ENCODE measurements at places on chromosomes 3 and 15.

- DNase-seq, result no peak
Measured at GRCh38 chr15:76168237-76168984, 108.6 kb downstream of the TMEM266 start.

DNA sequence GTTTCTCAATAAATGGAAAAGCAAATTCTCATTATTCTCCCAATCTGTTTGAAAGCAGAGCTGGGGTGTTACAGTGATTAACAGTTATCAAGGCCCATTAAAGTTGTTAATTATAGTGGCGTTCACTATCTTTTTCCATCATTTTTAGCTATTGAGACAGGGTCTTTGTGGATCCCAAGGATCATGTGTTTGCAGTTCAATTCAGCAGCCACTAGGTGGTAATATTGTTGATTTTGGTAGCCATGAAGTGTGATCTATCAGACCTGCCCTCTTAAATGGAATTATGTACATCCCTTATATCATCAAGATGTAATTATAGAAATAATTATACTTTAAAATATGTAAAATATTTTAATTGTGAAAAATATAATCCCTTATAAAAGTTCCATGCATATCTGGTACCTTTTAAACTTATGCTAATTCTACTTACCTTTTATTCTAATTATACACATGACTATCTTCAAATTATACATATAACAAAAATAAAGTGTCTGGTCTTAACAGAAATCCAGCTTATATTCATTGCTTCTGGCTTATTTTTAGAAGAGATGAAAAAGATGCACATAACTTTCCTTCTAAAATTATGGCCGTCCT is 126.4 kb downstream of the GREM1 start:
- DNase-seq, result no peak

DNA sequence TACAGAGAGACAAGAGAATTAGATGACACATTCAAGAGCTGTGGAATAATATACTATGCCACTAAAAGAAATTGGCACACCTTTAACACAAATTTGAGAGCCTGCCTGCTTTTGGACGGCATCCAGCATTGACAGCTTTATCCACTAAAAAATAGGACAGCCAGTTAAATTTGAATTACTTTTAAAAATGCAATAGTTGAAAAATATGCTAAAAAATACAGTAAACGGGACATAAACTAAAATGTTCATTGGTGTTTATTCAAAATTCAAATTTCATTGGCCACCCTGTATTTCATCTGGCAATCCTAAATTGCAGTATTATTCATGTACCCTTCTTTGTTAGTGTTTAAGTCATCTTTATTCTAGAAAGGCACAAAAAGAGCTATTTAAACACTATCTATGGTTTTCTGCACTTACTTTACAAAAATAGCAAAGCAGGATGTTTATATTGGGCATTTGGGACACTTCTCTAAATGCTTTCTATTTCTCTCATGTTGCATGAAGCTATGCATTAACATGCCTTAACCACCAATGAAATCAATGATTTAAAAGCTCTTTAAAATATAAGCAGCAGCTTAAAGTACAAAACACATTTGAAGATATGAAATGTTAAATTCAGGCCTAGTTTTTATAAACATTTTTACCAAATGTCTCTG is 160.1 kb downstream of the NEK10 start:
- no peak for DNase-seq

GRCh38 chr3:54223063-54223462 is 100.7 kb downstream of the CACNA2D3 start:
- no peak for DNase-seq

GRCh38 chr15:93072411-93073394 is 16.3 kb downstream of the RGMA start:
- no peak for DNase-seq

- no peak for DNase-seq
Measured at GRCh38 chr3:51591231-51591630, 52.7 kb downstream of the RAD54L2 start.

GRCh38 chr15:63111481-63111880 is 10.2 kb upstream of the LACTB start:
- DNase-seq, result no peak

DNA sequence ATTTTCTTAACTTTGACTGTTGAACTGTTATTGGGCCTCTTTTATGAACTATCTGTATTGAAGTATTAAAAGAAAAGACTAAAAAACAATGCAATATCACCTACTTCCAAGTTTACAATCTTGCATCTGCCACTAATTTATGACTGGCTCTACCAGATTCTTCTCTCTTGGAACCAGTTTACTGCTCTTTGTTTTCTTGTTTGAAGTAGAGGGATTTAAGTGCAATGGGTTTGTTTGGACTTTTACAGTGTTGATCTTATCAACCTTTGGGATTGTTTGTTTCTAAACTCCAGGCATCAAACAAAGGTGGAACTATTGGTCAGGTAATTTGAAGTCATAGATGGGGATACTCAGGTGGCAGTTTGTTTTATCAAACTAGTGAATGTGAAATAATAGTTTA is 43.0 kb upstream of the MEIS2 start:
- DNase-seq, result no peak

GRCh38 chr3:156579427-156579851 is 24.5 kb upstream of the SSR3 start:
- no peak for DNase-seq

- no peak for DNase-seq
Measured at GRCh38 chr3:168427835-168428475, 332.2 kb upstream of the GOLIM4 start.

DNA sequence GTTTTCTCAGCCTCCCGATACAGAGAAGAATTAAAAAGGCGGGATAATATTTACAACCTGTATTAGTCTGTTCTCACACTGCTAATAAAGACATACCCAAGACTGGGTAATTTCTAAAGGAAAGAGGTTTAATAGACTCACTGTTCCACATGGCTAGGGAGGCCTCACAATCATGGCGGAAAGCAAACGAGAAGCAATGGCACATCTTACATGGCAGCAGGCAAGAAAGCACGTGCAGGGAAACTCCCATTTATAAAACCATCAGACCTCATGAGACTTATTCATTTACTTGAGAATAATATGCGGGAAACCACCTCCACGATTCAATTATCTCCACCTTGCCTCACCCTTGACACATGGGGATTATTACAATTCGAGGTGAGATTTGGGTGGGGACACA is 27.5 kb upstream of the RPL39L start:
- no peak for DNase-seq

- no peak for DNase-seq
Measured at GRCh38 chr3:145807990-145808389, 353.0 kb downstream of the PLOD2 start.

DNA sequence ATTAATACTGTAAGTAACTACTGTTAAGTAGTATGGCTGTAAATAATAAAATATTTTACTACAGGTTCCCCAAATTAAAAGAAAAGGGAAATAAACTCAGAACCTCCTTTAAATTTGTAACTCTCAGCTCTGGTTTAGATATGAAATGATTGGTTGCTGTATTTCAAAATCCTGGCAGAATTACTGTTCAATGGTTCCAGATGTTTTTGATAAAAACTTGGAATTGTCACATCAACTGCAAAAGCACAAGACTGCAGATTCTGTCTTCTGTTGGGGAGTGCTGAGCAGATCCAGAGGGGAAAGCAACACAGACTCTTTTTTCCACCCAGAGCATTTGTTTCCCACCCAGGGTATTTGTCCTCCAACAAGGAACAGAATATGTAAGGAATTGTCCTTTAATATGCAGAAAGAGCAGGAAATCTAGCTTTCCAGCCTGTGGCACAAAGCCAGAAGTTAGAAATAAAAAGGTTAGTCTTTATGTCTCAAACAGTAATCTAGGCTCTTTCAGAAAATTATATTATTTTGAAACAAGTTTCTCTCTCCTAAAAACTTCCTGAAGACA is 178.1 kb downstream of the KLHL25 start:
- DNase-seq, result no peak

DNA sequence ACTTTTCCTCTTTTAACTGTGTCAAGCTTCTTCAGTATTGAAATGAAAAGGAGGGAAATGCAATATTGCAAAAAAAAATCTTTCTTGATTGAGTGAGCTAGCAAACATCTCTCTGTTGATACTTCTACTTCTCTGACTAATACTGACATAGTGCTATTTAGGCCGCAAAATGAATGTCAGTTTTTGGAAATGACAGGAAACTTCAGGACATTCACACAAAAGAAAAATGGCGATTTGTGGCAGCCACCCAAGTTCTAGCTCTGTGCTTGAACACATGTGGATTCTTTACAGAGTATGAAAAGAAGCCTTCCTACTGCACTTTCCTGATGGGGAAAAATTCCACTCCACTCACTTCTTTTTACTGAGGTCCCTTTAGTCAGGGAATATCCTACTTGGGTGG is 486.8 kb upstream of the ALCAM start:
- no peak for DNase-seq

GRCh38 chr3:44661189-44661588 is 12.7 kb downstream of the ZNF35 start:
- no peak for DNase-seq

DNA sequence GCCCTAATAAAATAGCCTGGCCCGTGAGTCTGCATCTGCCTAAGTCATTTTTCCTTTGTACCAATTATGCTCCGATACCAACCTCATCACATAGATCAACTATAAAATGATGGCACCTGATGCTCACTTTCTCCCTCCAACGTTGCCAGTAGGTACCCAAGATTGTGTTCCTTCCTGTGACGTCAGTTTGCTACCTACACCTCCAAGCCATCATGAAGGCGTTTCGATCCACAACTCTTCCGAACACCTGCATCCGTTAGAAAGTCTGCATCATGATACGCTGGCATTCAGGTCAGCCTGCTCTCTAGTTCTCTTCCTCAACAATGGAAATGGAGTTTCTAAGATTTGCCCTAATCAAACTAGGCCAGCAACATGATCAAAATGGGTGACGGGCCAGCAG is 7.7 kb downstream of the PKM start:
- DNase-seq, result no peak

GRCh38 chr3:15290736-15291135 is 41.6 kb downstream of the SH3BP5 start:
- no peak for DNase-seq

DNA sequence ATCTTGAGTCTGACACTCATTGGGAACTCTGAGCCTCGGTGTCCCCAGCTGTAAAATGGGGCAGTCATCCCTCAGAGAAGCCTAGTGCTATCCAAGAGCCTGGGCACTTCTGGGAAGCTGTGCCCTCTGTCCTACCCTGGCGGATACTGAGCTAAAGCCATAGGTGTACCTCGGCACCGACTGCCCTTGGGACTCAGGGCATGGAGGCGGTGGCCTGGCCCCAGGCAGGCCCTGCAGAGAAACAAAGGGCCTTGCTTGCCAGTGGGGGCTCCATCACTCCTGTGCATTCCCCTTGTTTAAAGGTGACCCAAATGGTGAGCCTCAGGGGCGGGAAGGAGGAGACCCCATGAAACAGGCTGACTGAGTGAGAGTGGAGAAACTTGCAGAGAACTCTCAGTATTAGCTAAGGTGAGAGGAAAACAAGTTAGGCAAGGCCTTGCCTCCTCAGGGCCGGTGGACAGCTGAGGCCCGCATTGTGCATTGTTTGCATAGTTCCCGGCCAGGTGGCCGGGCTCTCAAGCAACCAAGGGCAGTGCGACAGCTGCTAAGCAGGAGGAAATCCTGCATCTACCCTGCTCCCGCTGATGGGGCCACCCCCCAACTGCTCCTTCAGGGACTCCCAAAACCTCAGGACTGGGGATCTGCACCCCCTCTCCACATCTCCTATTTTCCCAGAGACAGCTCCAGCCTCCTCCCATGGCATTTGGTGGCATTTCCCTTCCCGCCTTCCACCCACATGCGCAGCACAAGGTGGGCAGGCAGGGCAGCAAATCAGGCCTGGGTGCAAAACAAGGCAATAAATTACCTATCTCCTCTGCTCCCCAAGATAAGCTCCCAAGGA is 4.3 kb downstream of the PFKFB4 start:
- DNase-seq, result no peak

DNA sequence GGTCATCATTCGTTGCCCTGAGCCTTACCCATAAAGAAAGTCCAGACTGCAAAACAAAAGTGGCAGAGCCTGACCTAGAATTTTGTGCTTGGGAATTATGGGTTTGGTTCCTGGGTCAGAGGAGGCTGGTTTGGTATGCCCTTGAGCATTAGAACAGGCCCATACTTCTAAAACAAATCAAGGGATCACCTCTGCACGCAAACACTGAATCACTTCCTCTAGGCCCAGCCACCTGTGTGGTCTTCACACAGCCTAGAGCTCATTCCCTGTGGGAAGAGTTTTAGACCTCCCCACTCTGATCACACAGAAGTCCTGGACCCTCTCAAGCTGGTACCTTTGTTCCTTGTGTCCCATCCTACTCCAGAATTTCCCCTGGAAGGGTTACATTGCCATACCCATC is 59.4 kb downstream of the B3GNT5 start:
- no peak for DNase-seq

DNA sequence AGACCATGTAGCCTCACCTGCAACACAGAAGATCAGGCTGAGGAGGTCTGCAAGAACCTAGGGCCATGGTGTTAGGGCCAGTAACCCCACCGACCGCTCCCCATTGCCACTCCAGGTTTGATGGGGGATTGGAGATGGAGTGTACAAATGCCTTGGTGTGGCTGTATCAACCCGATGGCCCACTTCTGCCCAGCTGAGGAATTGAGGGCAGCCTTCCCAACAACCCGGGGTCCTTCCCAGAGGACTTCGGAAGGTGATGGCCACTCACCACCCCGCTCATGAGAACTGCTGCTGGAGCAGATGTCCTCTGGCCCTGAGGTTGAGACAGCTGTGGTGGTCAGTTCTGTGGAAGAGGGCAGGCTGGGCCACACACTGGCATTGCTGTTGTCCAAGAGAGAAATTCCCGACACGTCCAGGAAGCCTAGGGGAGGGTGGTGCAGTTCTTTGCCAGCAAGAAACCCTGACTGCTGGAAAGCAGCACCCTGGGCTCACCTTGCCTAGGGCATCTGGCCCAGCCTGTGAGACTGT is 8.9 kb downstream of the GORASP1 start:
- DNase-seq, result no peak

DNA sequence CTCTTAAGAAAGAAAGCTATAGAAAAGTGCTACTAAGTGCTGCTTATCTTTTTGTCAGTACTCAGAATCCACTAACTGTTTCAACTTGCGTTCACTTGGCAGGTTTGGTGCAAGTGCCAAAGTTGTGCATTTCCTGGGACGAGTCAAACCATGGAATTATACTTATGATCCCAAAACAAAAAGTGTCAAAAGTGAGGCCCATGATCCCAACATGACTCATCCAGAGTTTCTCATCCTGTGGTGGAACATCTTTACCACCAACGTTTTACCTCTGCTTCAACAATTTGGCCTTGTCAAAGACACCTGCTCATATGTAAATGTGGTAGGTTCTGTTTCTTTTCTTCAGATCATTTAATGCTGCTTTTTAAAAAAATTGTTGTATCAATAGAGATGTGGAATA is 32.6 kb downstream of the GYG1 start:
- DNase-seq, result no peak

DNA sequence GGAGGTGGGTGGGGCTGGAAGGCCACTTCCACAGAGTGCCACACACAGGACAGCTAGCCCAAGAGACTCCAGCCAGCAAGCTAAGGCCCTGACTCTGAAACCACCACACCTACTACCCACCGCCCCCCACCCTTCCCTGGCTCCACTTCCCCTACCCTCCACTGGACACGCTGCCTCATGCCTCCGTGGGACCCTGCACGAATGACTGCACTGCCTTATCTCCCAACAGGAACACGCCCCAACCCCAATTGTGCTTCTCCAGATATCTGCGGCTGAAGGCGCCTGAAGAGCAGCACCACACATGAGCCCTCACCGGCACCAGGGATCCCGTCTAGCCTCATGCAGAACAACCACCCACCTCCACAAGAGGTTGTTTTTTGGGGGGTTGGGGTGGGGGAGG is 2.7 kb downstream of the LINGO1 start:
- no peak for DNase-seq

GRCh38 chr3:101072300-101072699 is 79.1 kb upstream of the ABI3BP start:
- DNase-seq, result no peak

GRCh38 chr3:145124900-145125678 is 1035.9 kb downstream of the PLOD2 start:
- DNase-seq, result no peak
